ENCODE measurements at places on chromosomes 11 and 22. TPM values are rescaled to one million over a fixed set of nuclear protein-coding genes. Genes with fewer than 3 reads are reported as not detected.

DNA sequence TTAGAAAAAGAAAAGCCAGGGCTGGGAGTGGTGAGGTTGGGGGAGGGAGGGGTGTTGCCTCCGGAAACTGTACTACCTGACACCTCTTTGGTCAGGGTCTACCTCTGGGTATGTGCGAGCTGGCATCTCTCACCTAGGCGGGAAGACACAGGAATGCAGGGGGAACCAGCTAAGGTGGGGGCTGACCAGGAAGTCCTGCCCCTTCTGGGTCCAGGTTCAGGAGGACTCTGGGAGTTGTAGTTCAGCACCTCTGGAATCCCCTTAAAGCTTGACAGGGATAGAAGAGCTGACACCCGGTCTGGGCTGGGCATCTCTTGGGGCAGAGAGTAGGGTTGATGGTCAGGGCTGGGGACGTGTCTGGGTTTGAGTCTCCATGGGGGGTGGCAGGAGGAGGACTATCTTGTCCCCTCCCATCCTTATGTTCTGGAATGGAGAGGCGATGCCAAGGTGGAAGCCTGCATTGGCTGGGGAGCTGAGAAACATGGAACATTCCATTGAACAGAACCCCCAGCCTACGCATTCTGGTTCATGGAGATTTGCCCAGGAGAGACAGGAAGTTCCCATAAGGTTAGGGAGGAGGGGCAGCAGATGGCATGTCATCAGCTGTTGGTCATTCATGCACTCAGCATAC lies 2.1 kb upstream of the KIAA1671 start:
- no peak overlapping the region for H3K27ac ChIP-seq
- no peak for DNase-seq
- no peaks in the 10 kb centered on the region for H3K27me3 ChIP-seq
- H3K4me1 ChIP-seq = no peaks in the 10 kb centered on the region
- H3K36me3 ChIP-seq = no peaks in the 10 kb centered on the region

GRCh38 chr11:38791346-38791961 lies 2193.4 kb upstream of the RAG2 start:
- H3K36me3 ChIP-seq = no peaks in the 10 kb centered on the region
- peak; percentile 87 for DNase-seq
- no peak overlapping the region for H3K27ac ChIP-seq
- no peak overlapping the region for H3K4me3 ChIP-seq
- H3K27me3 ChIP-seq = no peaks in the 10 kb centered on the region

DNA sequence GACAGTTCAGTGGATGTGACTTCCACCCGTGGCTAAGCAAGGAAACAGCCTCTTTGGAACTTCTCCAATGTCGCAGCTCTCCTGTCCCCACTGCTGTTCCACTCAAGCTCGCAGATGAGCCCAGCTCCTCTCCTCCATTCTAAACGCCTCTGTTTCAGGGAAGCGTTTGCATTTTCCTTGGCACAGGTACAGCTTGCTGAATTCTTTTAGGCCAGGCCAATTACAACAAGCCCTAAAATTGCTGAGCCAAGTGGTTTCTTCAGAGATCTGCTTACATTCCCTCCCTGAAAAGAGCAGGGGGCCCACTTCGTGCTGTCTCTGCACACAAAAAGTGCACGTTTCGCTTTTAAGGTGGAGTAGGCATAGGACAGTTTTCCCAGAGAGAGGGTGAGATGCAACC lies 91.5 kb upstream of the BLID start:
- H3K27me3 ChIP-seq = no peaks in the 10 kb centered on the region
- no peaks in the 10 kb centered on the region for H3K36me3 ChIP-seq
- H3K4me3 ChIP-seq = no peak overlapping the region
- no peaks in the 10 kb centered on the region for H3K4me1 ChIP-seq
- no peak overlapping the region for H3K27ac ChIP-seq

Gene SLC35F2
- total RNA-seq = 135 TPM

- no peaks in the 10 kb centered on the region for H3K36me3 ChIP-seq
- no peak overlapping the region for H3K27ac ChIP-seq
- DNase-seq = no peak
- no peaks in the 10 kb centered on the region for H3K27me3 ChIP-seq
- H3K4me3 ChIP-seq = no peak overlapping the region
Observed at GRCh38 chr11:116384407-116384806, 388.4 kb downstream of the BUD13 start.

DNA sequence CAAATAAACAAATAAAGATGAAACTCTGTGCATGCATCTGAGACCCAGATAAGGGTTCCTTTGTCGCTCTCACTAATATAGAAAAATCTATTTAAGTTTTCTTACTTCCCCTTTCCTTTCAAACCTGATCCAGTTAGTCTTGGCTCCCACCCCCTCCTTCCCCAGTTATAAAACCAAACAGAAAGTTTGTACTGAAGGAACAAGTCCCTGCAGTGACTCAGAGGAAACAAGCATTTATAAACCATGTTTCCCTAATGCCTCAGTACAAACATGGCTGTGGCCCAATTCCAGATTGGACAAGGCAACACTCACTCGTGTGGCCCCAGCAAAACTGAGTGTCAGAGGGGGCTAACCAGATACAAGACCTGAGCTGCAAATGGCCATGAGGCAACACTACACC lies 65.5 kb upstream of the ARHGAP20 start:
- no peak for DNase-seq
- no peak overlapping the region for H3K27ac ChIP-seq
- no peaks in the 10 kb centered on the region for H3K4me1 ChIP-seq
- no peaks in the 10 kb centered on the region for H3K36me3 ChIP-seq

DNA sequence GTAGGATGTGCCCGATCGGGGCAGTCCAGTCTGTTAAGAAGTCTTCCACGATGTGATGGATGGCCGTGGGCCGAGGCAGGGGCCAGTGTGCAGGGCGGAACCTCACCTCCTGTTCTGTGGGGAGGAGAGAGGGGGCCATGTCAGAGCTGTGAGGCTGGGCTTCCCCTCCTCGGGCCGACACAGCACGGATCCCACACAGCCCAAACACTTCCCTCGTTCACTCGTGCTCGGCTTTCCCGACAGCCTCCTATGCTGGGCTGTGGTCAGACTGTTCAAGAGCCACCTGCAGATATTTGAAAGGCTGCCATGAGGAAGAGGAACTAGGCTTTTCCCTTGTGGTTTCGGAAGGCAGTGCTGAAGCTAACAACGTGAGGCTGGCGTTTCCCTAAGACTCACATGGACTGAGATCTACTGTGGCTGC lies 12.3 kb upstream of the TXN2 start:
- H3K4me3 ChIP-seq = peak overlapping the region; percentile 13
- no peaks in the 10 kb centered on the region for H3K27me3 ChIP-seq
- peak; percentile 84 for DNase-seq
- H3K36me3 ChIP-seq = no peaks in the 10 kb centered on the region
- H3K4me1 ChIP-seq = peaks cover 29% of the 10 kb centered on the region

Gene UBQLN3
- total RNA-seq = 0.37 TPM

DNA sequence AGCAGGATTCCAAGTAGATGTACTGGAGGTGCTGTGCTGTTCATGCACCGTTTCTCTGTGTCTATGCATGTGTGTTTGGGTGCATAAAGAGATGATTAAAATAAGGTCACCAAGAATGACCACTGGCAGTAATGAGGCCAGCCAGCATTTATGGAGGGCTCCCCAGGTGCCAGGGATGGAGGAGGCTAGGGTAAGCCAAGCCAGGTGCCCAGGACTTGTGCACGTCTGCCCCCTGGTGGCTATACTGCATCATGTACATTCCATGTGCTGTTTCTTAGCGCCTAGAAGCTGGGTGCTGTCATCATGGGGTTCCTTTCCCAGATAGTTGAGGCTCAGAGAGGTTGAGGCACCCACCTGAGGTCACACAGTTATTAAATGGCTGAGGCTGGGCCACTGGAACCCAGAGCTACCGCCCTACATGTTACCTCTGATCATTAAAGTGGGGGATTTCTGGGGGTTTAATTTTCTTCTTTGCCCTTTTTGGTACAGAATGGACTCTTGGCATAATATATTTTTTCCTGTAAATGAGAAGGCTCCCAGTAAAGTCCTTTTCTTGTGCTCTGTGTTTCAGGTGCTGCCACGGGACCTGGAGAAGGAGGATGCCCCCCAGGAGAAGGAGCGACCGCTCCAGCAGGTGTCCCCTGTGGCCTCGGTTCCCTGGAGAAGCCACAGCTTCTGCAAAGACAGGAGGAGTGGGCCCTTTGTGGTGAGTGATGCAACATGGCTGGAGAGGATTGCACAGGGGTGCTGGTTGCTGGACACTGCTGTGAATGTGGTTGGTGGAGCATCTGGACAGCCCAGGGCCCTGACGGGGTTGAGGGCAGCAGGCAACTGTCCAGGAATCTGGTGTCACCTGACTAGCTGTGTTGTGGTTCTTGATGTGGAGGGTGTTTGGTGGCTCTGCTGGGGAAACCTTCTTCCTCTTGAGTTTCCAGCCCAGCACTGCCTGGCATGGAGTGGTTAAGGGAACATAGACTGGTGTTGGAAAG lies 96.4 kb downstream of the KIAA1671 start:
- peak; percentile 86 for DNase-seq
- H3K4me3 ChIP-seq = no peak overlapping the region
- H3K36me3 ChIP-seq = no peaks in the 10 kb centered on the region

Gene OSBP2
- total RNA-seq = 0.14 TPM

GRCh38 chr11:9573775-9574621 lies 528 bp downstream of the WEE1 start:
- H3K36me3 ChIP-seq = peaks cover 43% of the 10 kb centered on the region
- peak overlapping the region; percentile 95 for H3K27ac ChIP-seq
- H3K4me3 ChIP-seq = peak overlapping the region; percentile 93

DNA sequence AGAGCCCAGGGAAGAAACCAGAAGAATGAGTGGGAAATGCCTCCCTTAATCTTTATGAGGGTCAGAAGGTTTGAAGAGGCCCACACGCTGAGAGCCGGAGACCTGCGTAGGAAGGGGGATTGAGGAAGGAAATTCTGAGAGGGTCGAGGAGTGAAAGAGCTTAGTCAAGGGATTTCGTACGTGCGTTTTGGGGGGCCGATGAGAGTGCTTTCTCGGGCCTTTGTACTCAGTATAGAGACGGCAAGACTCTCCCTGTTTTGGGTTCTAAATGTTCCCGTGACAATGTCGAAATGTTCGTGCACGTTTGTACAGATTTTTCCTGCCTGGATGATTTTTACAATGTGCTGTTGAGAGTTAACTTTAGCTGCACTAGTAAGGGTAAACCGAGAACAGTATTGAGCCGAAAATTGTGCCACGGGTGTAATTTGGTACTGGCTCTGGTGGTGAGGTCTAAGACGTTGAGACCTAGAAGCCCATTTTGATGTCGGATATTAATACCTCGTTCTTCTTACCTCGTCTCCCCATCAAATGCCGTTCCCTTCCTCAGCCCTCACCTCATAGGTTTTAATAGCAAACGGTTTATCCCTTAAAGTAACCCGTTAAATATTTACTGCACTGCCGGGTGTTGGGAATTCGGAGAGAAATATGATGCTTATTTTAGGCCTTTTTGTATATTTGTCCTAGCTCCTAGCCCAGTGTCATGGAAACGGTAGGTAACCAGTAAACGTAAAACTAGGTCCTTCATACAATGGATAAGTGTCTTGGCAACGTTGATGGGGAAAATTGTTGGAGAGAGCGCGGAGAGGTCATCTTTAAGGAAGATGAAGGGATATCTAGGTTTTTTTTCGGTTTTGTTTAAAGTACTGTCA lies 734 bp downstream of the C11orf58 start:
- H3K27me3 ChIP-seq = no peaks in the 10 kb centered on the region
- H3K27ac ChIP-seq = peak overlapping the region; percentile 65
- DNase-seq = peak; percentile 59
- peaks cover 32% of the 10 kb centered on the region for H3K36me3 ChIP-seq
- H3K4me3 ChIP-seq = peak overlapping the region; percentile 70
- peaks cover 46% of the 10 kb centered on the region for H3K4me1 ChIP-seq

GRCh38 chr11:76805206-76805913 lies 22.2 kb downstream of the TSKU start:
- H3K4me1 ChIP-seq = no peaks in the 10 kb centered on the region
- DNase-seq = no peak
- H3K36me3 ChIP-seq = no peaks in the 10 kb centered on the region
- no peaks in the 10 kb centered on the region for H3K27me3 ChIP-seq
- H3K27ac ChIP-seq = no peak overlapping the region

Gene LMNTD2
- 6.2 TPM for total RNA-seq

GRCh38 chr11:10331548-10332289 lies 26.8 kb downstream of the ADM start:
- DNase-seq = no peak
- H3K4me3 ChIP-seq = no peak overlapping the region
- H3K4me1 ChIP-seq = no peaks in the 10 kb centered on the region
- H3K27me3 ChIP-seq = no peaks in the 10 kb centered on the region
- H3K27ac ChIP-seq = no peak overlapping the region

DNA sequence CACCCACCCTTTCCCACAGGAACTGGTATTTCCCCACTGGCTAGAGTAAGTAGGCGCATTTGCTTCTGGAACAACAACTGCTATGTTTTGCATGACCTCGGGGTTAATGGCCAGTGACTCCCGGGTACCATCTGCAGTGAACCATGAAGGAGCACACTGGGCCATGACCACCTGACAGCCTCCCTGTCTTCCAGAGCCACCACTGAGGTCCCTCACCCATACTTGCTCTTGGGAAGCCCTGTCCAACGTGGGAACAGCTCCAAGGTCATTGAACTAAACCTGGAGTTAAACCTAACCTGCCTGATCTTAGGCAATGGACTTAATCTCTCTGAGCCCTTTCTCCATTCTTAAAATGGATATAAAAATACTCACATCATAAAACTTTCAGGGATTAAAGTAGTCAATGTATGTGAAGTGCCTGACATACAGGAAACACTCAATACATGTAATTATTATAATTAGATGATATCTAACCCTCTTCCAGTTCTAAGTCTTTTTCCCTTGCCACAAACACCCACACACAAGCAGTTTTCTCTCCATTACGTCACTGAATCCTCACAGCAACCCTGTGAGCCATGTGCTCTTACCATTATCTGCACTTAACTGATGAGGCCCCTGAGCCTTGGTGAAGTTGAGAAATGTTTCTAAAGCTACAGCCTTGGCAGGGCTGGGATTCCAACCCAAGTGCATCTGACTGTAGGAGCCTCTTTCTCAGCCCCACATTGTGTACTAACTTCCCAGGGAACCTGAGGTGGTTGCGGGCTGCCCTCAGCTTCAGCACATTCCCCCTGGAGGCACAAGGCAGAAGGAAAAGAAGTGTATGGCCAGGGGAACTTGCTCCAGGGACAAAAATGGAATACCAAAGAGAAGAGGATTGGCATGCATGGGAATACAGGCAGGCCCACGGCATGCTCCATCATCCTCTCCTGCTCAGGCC lies 74.5 kb upstream of the NCAM1 start:
- H3K27me3 ChIP-seq = no peaks in the 10 kb centered on the region
- no peaks in the 10 kb centered on the region for H3K36me3 ChIP-seq
- no peak overlapping the region for H3K4me3 ChIP-seq
- H3K4me1 ChIP-seq = no peaks in the 10 kb centered on the region
- no peak overlapping the region for H3K27ac ChIP-seq
- DNase-seq = no peak

- no peak overlapping the region for H3K4me3 ChIP-seq
- no peaks in the 10 kb centered on the region for H3K36me3 ChIP-seq
- H3K27ac ChIP-seq = no peak overlapping the region
Observed at GRCh38 chr11:66910669-66911068, 47.5 kb downstream of the PC start.
